Stimulated activated CD8-positive, alpha-beta memory T cell treated with anti-CD3 and anti-CD28 coated beads, Interleukin-4, amount 100 ng/mL, for 4 hours (primary cell): ENCODE measurements at places on chromosomes 7 and 10.

DNA sequence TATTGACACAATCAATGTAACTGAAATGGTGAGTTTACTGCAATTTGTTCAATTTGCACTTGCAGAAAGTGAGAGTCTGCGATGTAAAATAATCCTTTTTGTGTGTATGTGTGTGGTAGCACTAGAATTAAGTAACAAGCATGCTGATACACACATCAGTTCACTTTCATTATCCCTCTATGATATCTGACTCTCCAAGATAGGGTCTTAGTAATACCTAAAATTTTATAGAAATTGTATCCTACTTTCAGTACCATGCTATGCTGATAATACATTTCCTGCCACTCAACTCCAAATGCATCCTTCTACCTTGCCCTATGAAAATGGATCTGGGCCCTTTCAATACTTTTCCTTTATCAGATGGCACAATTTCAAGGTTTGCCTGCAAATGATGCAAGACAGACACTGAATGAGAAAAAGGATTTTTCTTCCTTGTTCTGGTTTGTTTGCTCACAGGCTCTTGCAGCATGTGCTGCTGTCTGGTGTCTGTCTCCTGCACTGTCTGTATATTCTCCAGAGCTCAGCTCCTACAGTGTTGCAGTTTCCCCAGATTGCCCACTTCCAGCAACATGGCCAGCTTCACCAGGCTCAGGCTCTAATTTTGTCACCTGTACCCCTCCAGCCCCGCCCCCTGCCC lies 297.9 kb upstream of the HGF start:
- DNase-seq, result no peak

- no peak for DNase-seq
Measured at GRCh38 chr10:102368077-102368476, 27.4 kb upstream of the NFKB2 start.

DNA sequence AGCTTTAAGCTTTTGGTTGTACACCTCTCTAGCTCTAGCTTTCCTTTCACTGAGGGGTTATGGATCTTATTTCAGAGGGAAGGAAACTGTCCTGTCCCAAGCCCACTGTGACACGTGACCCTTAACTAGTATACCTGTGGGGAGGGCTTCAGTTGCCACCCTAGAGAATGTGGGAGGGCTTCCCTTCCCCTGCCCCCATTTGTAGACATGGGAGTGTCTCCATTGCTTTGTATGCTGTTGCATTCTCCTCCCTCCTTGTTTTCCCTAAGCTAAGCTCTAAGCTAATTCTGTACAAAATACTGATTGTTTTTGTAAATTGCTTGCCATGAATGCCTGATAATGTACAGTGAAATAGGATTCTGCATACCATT lies 11.2 kb downstream of the LUC7L2 start:
- DNase-seq, result no peak

GRCh38 chr10:113454341-113455061 lies 98.4 kb upstream of the HABP2 start:
- no peak for DNase-seq

- DNase-seq, result no peak
Measured at GRCh38 chr10:127525686-127526085, 23.4 kb upstream of the NPS start.

GRCh38 chr7:157612009-157612663 lies 275.3 kb downstream of the DNAJB6 start:
- no peak for DNase-seq

DNA sequence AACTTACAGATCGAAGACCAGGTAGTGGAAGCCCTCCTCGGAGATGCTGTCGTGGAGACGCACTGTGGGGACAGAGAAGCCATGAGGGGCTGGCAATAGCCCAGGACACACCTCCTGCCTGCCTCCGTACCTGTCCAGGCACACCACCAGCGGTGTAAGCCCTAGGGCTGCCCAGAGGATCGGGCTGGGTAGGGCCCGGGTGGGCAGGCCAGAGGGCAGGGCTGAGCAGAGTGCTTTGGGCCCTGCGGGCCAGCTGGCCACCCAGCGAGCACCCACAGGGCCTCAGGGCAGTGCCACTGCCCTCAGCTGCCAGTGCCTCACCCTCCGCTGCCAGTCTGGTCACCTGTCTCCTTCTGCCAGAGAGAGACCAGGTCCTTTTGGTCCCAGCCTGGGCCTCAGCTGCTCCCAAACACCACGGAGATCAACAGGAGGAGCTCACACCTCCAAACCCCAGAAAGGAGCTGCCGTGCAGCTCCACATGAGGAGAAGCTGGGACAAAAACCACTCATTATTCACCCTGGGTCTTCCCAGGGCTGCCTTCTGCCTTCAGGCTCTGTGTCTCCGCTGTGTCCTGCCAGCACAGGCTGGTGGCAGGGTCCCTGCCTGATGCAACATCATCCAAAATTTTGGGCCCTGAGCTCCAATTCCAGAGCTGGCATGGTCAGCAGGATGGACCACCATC lies 58.2 kb downstream of the YKT6 start:
- DNase-seq, result no peak

DNA sequence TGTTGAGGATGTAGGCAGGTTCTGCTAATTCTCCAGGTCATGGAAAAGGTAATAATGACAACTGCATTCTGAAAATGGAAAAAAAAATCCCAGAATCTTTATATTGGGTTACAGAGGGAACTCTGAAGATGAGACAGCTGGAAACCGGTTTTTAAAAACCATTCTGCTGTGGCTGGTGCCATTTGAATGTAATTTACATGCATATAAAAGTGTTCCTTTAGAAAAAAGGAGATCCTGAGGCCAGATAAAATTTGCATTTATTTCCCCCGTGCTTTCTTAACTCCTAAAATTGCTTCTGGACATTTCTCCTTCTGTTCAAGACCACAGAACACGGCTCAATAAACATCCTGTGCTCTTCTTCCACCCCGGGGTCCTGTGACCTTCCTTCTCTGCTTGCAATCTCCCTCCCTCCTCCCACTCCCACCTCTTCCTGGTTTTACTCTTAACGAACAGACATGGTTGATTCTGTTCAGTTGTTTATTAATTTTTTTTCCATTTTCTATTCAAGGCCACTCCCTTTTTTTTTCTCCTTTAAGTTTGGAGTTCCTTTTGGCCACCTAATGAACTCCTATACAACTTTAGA lies 41.6 kb downstream of the SH2D4B start:
- DNase-seq, result no peak

DNA sequence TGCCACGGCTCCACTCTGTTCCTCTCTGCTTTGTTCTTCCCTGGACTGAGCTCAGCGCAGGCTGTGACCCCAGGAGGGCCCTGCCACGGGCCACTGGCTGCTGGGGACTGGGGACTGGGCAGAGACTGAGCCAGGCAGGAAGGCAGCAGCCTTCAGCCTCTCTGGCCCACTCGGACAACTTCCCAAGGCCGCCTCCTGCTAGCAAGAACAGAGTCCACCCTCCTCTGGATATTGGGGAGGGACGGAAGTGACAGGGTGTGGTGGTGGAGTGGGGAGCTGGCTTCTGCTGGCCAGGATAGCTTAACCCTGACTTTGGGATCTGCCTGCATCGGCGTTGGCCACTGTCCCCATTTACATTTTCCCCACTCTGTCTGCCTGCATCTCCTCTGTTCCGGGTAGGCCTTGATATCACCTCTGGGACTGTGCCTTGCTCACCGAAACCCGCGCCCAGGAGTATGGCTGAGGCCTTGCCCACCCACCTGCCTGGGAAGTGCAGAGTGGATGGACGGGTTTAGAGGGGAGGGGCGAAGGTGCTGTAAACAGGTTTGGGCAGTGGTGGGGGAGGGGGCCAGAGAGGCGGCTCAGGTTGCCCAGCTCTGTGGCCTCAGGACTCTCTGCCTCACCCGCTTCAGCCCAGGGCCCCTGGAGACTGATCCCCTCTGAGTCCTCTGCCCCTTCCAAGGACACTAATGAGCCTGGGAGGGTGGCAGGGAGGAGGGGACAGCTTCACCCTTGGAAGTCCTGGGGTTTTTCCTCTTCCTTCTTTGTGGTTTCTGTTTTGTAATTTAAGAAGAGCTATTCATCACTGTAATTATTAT lies 1.2 kb downstream of the CLDN4 start:
- no peak for DNase-seq

- no peak for DNase-seq
Measured at GRCh38 chr7:139568346-139568675, 44.8 kb downstream of the CLEC2L start.

DNA sequence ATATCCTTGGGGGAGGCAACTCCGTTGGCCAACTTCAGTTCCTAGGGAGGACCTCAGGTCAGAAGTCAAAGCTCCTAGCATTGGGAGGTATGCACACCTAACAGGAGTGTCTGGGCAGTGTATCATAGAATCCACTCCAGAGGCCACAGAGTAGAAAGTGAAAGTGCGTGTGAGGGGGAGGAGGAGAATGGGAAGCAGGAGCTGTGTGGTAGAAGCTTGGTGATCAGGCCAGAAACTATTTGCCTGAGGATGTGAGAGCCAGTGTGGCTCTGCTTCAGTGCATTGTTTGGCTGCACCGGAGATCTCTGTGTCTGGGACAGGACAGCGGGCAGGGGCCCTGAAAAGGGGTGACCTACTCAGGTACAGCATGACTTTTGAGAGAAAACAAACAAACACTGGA lies 557.4 kb upstream of the VSTM2A start:
- no peak for DNase-seq

DNA sequence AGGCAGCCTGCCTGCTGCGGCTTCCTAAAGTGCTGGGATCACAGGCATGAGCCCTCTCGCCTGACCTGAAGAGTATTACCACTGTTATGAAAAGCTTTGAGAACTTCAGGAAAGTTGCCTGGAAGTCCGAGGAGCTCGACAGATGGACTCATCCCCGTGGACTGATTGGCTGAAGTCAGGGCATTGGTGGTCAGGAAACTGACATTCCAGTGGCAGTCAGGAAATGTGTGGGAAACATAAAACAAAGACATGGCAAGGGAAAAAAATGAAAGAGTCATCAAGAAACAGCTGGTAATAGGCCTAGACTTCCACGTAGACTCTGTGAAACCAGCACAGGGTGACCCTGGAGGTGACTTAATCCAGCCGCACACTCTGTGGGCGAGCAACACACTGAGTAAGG lies 123.3 kb downstream of the CDH23 start:
- DNase-seq, result no peak

DNA sequence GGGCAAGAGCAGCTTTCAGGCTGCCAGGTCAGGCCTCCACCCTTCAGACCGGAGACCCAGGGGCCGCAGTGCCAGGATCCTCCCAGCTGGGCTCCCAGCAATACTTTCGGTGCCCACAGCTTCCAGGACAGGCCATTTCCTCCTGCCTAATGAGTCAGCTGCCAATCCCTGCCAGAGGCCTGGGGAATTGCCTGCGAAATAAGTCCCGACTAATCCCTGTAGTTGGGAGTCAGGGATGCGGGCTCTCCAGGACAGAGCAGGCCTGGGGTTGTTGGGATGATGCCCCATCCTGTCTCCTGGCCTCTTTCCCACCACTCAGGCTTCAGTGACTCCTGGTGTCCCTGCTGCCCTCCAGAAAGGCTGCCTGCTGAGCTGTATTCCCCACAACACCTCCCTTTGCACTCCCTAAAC lies 143.5 kb upstream of the UNC5B start:
- no peak for DNase-seq

DNA sequence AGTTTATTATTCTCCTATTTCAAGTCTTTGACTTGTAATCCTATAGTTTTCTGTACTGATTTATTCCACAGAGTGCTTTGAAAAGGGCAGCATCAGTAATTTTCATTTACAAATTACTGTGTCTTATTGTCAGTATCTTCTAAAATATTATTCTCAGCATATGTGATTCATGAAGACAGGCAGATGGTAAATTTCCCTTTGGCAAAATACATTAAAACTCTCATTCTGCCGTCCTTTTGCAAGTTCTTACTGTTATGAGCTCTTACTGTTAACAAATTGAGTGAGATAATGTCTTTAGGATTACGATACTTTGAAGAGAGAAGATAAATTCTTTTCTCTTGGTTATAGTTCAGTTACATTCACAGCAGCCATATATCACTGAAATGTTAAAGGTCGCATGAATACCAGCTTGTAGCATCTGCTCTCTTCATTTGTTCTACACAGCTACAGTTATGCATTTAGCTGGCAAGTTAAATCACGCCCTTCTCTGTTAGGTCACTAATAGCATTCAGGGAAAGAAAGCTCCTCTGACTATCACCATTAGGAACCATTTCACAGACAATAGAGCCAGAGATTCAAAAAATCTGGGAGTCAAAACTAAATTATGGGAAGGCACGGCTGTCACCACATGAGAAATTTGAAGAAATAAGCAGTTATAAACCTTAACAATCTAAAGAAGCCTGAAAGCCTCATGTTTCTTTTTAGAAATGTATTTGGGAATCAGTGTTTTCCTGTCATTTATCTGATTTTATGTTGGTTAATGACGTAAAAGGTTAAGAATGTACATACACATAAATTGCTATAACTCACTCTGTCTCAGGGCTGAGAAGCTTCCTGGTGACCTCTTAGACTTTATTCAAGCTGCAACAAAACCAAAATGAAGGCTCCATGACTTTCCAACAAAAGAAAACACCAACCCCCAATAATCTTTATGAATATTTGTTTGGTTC lies 109.6 kb upstream of the SP4 start:
- no peak for DNase-seq

DNA sequence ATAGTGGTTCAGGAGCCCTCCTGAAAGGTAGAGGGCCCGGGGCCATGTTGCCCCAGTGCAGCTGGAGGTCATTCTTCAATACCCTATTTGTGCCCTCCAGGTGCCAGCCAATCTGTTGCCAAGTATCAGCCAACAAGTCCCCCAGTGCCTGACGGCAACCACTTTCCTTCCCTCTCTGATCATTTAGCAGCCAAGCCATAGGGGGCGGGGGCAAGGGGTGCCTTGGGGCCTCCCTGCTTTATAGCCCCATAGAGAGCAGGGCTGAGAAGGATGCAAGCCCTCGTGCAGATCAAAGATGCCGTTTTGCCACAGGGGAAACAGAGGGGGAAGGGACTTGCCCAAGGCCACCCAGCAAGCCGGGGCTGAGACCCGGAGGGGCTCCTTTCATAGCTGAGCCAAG lies 149.0 kb upstream of the CHST15 start:
- no peak for DNase-seq

- no peak for DNase-seq
Measured at GRCh38 chr10:29798921-29799690, 164.3 kb upstream of the SVIL start.

DNA sequence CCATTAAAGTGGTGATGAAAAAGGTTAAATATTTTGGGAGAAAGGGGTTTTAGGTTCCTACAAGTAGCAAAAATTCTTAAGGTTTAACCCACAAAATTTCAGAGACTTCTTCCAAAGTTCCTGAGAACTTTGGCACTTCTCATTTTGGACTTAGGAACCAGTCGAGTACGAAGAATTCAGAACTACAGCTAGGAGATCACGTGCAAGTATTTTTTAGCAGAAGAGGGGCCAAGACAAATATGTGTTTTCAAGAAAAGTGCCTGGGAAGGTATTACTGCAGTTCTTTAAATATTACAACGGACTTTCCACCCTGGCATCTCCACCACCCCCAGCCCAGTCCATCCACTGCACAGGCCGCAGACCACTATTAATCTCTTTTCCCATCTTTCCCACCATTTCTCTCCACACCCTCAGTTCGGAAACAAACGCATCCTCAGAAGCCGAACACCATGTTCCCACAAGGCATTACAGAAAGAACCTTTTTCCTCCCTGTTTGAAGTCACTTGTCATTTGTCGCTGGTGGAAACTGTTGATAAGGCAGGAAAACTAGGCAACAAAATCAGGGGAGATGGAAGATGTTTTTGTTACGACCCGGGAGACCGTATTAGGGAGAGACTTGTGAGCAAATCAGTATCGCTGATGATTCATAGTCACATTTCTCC lies 7.1 kb downstream of the INHBA start:
- no peak for DNase-seq

- no peak for DNase-seq
Measured at GRCh38 chr7:105932835-105933477, 30.1 kb upstream of the CDHR3 start.
